ENCODE measurements at places on chromosomes 3 and 15. TPM values are rescaled to one million over a fixed set of nuclear protein-coding genes. Genes with fewer than 3 reads are reported as not detected.

- H3K36me3 ChIP-seq, result no peaks in the 10 kb centered on the region
- peaks cover 51% of the 10 kb centered on the region for H3K4me1 ChIP-seq
- no peak for DNase-seq
- no peak overlapping the region for H3K27ac ChIP-seq
- no peaks in the 10 kb centered on the region for H3K27me3 ChIP-seq
- no peak overlapping the region for H3K4me3 ChIP-seq
Observed at GRCh38 chr15:25891081-25891480, 28.0 kb upstream of the ATP10A start.

GRCh38 chr15:39172380-39173281 lies 408.2 kb upstream of the THBS1 start:
- H3K27ac ChIP-seq, result peak overlapping the region; percentile 94
- no peaks in the 10 kb centered on the region for H3K27me3 ChIP-seq
- peaks cover 61% of the 10 kb centered on the region for H3K4me1 ChIP-seq
- peaks cover 19% of the 10 kb centered on the region for H3K36me3 ChIP-seq
- peak overlapping the region; percentile 85 for H3K4me3 ChIP-seq

GRCh38 chr15:25793354-25794050 lies 69.6 kb downstream of the ATP10A start:
- H3K4me3 ChIP-seq, result no peak overlapping the region
- DNase-seq, result no peak
- peaks cover 76% of the 10 kb centered on the region for H3K4me1 ChIP-seq
- H3K27me3 ChIP-seq, result peaks cover 5% of the 10 kb centered on the region
- no peaks in the 10 kb centered on the region for H3K36me3 ChIP-seq

- no peaks in the 10 kb centered on the region for H3K36me3 ChIP-seq
- H3K4me1 ChIP-seq, result peaks cover 63% of the 10 kb centered on the region
- H3K27ac ChIP-seq, result peak overlapping the region; percentile 98
- no peaks in the 10 kb centered on the region for H3K27me3 ChIP-seq
- DNase-seq, result peak; percentile 89
Observed at GRCh38 chr3:129230311-129231019, 18.9 kb upstream of the COPG1 start.

GRCh38 chr15:60972866-60973265 lies 256.2 kb downstream of the RORA start:
- peaks cover 77% of the 10 kb centered on the region for H3K4me1 ChIP-seq
- peak overlapping the region; percentile 97 for H3K27ac ChIP-seq
- H3K36me3 ChIP-seq, result peaks cover 5% of the 10 kb centered on the region
- H3K27me3 ChIP-seq, result peaks cover 1% of the 10 kb centered on the region
- DNase-seq, result peak; percentile 74

DNA sequence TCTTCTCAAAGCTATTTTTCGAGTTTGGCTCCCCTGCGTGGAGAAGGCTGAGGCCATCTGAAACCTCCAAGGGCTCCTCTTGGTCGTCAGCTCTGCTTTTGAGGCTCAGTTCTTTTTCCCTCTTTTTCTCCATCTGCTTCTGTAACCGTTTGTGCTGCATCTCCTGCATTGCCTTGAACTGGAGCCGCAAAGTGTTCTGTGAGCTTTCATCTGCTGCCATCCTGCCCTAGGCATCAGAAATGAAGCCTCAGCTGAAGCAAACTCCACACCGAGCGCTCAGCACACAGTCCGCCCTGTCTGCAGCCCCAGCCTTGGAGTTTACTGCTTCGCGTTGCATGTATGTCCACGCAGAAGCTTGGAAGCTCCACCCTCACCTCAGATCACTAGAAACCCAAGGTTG lies 14.9 kb downstream of the CCDC13 start:
- no peak overlapping the region for H3K27ac ChIP-seq
- no peak for DNase-seq
- H3K27me3 ChIP-seq, result peaks cover 13% of the 10 kb centered on the region
- peaks cover 22% of the 10 kb centered on the region for H3K4me1 ChIP-seq
- no peaks in the 10 kb centered on the region for H3K36me3 ChIP-seq
- no peak overlapping the region for H3K4me3 ChIP-seq

DNA sequence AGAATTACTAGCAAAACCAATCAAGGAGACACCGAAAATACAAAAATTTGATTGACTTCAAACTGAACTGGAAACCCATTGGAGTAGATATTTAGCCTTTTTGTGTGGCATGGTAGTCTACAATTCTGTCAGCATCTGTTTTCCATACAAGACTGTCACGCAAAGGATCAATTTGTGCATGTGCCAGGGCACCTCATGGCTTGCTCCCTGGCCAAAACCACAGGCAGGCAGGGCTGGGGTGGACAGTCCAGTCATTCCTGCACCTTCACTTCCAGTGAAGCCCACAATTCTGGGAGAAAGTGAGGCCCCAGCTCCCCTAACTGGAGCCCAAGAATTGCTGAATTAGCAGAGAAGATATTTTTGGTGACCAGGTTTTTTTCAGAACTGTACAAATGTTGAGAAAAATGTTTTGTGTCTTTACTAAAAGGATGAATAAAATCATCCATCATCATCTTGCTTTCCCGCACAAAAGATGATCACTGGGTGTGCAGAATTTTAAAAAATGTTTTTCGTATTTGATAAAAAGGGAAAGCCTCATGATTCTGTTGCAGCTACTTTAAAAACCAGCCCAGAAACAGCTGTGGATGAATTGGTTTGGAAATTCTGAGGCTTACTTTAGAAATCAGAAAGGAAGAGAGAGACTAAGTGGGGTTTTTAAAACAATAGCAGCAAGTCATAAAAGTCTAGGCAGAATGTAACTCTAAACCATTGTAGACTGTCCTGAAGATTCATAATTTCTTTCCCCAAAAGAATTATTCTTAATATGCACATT lies 86.4 kb downstream of the PCCB start:
- peak overlapping the region; percentile 63 for H3K27ac ChIP-seq
- peak overlapping the region; percentile 51 for H3K4me3 ChIP-seq

DNA sequence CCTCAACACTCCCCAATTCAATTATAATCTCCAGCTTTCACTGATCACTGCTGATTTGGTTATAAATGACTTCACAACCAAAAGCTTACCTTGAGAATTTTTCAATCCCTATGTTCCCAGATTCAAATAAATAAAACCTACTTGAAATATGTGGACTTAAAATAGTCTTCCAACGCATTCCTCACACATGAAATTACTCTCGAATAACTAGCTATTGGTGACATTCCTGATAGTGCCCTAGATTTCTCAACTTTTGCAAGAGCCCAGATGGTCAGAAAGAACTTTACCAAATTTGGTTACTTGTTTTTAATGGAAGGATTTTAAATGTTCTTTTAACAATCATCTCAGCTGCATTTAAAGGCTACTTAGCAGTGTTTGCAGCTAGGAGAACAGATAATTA lies 605.5 kb downstream of the FHIT start:
- H3K27ac ChIP-seq, result no peak overlapping the region
- no peak overlapping the region for H3K4me3 ChIP-seq
- H3K27me3 ChIP-seq, result 0 out of 2 replicates have a peak, but pooled peaks cover 3% of the 10 kb centered on the region
- H3K4me1 ChIP-seq, result no peaks in the 10 kb centered on the region
- H3K36me3 ChIP-seq, result no peaks in the 10 kb centered on the region
- DNase-seq, result no peak

GRCh38 chr3:175980486-175981090 lies 1121.5 kb downstream of the NAALADL2 start:
- DNase-seq, result no peak
- no peaks in the 10 kb centered on the region for H3K36me3 ChIP-seq
- no peaks in the 10 kb centered on the region for H3K27me3 ChIP-seq
- no peak overlapping the region for H3K27ac ChIP-seq
- no peak overlapping the region for H3K4me3 ChIP-seq
- H3K4me1 ChIP-seq, result peaks cover 20% of the 10 kb centered on the region

DNA sequence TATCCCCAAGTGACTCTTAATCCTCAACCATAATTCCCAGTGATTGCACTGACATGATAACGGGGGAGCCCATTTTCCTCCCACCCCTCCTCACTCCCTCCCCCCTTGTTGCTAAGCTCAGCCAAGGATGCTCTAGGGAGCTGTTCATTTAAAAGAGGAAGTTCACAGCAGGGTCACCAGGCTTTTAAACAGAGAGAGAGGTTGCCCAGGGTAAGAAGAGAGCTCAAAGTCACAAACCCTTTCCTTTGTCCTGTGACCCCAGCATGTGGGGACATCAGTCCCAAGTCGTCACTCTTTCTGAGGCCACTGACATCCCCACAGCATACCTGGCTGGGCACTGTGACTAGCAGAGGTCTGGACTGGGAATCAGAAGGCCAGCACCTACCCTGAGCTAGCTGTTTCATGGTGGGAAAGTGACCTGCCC lies 144.1 kb downstream of the RORA start:
- H3K36me3 ChIP-seq, result no peaks in the 10 kb centered on the region
- DNase-seq, result no peak
- peaks cover 4% of the 10 kb centered on the region for H3K27me3 ChIP-seq
- H3K27ac ChIP-seq, result no peak overlapping the region
- no peak overlapping the region for H3K4me3 ChIP-seq
- no peaks in the 10 kb centered on the region for H3K4me1 ChIP-seq

- H3K27me3 ChIP-seq, result no peaks in the 10 kb centered on the region
- H3K4me3 ChIP-seq, result no peak overlapping the region
- H3K36me3 ChIP-seq, result no peaks in the 10 kb centered on the region
- H3K27ac ChIP-seq, result no peak overlapping the region
- no peak for DNase-seq
- H3K4me1 ChIP-seq, result peaks cover 16% of the 10 kb centered on the region
Observed at GRCh38 chr3:69650066-69650419, 89.2 kb upstream of the MITF start.

GRCh38 chr3:51987568-51987967 lies 4.2 kb downstream of the ACY1 start:
- peaks cover 39% of the 10 kb centered on the region for H3K4me1 ChIP-seq
- H3K36me3 ChIP-seq, result peaks cover 11% of the 10 kb centered on the region
- H3K27ac ChIP-seq, result no peak overlapping the region
- no peak overlapping the region for H3K4me3 ChIP-seq
- peaks cover 2% of the 10 kb centered on the region for H3K27me3 ChIP-seq
- no peak for DNase-seq

DNA sequence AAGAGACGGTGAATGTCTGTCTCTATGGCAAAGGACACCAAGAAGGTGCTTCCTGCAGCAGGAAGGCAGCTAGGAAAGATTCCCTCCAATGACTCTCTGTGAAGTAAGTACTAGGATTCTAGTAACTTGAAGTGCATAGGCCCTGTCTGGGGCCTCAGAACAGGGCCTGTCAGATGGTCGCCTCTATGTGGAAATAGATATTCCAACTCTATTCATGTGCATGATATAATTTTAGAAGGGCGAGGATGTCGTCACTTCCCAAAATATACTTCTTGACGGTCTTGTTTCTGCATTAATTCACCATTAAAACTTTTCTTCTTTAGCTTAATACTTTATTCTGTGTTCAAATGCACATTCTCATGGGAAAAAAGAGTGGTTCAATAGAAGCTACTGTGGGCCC lies 167.0 kb downstream of the TLE3 start:
- no peak for DNase-seq
- no peak overlapping the region for H3K4me3 ChIP-seq
- H3K27me3 ChIP-seq, result peaks cover 23% of the 10 kb centered on the region
- peaks cover 13% of the 10 kb centered on the region for H3K36me3 ChIP-seq
- no peaks in the 10 kb centered on the region for H3K4me1 ChIP-seq

DNA sequence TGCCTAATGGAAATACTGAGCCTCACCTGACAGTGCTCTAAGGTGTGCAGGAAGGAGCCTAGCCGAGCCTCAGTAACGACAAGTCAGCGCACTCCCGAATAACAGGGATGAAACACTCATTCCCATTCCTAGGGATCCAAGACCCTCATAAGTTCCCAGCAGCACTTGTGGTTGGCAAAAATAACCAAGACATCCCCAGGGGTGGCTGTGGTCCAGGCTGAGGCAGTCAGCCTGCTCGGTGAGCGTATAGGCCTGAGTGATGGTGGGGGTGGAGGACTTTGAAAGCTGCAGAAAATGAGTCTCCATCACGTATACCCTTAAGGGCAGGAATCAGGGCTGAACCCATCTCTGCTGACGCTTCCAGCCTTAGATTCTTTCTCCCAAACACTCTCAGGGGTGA lies 120.1 kb downstream of the SMAD6 start:
- no peaks in the 10 kb centered on the region for H3K36me3 ChIP-seq
- DNase-seq, result no peak
- peaks cover 23% of the 10 kb centered on the region for H3K4me1 ChIP-seq
- H3K27ac ChIP-seq, result no peak overlapping the region

DNA sequence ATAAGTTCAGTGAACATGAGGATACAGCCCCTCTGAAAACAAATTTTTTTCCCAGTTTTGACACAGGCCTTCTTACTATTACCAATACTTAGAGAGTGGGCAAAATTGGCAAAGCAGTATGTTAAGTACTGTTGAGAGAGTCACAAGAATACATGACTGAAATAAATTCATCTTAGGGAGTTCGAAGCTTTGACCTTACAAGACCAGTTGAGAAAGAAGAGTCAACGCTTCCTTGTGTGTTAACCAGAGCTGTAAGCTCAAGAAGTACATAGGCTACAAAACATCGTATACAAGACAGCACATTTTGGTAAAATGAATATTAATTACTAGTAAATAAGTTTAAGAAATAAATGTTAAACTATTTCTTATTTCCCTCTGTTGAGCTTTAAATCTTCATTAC lies 164.4 kb upstream of the RORA start:
- H3K27ac ChIP-seq, result no peak overlapping the region
- H3K36me3 ChIP-seq, result peaks cover 9% of the 10 kb centered on the region
- no peaks in the 10 kb centered on the region for H3K27me3 ChIP-seq
- no peak overlapping the region for H3K4me3 ChIP-seq
- no peaks in the 10 kb centered on the region for H3K4me1 ChIP-seq

- no peaks in the 10 kb centered on the region for H3K36me3 ChIP-seq
- H3K4me3 ChIP-seq, result no peak overlapping the region
- peaks cover 9% of the 10 kb centered on the region for H3K4me1 ChIP-seq
- DNase-seq, result no peak
Observed at GRCh38 chr3:187369089-187369447, 883 bp downstream of the RTP4 start.

DNA sequence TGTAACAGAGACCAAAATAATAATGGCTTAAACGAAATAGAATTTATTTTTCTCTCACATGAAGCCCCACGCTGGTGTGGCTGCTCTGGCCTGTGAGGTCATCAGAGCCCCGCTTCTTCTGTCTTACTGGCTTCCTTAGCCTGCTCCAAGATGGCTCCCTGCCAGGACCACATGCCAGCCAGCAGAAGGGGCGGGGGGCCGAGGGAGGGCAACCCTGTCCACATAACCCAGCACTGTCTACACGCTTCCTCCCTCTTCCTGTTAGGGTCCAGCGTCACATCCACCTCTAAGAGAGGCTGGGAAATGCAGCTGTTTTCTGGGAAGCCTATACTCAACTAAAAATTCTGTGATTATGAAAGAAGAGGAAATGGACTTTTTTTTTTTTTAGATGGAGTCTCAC lies 107.9 kb upstream of the DLG1 start:
- H3K36me3 ChIP-seq, result peaks cover 14% of the 10 kb centered on the region
- no peak overlapping the region for H3K4me3 ChIP-seq
- H3K4me1 ChIP-seq, result no peaks in the 10 kb centered on the region
- H3K27ac ChIP-seq, result no peak overlapping the region
- H3K27me3 ChIP-seq, result peaks cover 49% of the 10 kb centered on the region

Gene LRRN1
- total RNA-seq, result not detected

Gene NAALADL2
- total RNA-seq, result 12.6 TPM

Gene STX19
- total RNA-seq, result not detected

Gene TMEM89
- total RNA-seq, result not detected

Gene FANCD2OS
- not detected for total RNA-seq

Gene ADAM10
- total RNA-seq, result 155 TPM

Gene DNAJA4
- 0.56 TPM for total RNA-seq

All from HFFc6 (cell line).